ENCODE measurements at places on chromosomes 16 and 17. TPM values are rescaled to one million over a fixed set of nuclear protein-coding genes. Genes with fewer than 3 reads are reported as not detected.

The TBC1D3I gene
- 1.3 TPM for total RNA-seq

DNA sequence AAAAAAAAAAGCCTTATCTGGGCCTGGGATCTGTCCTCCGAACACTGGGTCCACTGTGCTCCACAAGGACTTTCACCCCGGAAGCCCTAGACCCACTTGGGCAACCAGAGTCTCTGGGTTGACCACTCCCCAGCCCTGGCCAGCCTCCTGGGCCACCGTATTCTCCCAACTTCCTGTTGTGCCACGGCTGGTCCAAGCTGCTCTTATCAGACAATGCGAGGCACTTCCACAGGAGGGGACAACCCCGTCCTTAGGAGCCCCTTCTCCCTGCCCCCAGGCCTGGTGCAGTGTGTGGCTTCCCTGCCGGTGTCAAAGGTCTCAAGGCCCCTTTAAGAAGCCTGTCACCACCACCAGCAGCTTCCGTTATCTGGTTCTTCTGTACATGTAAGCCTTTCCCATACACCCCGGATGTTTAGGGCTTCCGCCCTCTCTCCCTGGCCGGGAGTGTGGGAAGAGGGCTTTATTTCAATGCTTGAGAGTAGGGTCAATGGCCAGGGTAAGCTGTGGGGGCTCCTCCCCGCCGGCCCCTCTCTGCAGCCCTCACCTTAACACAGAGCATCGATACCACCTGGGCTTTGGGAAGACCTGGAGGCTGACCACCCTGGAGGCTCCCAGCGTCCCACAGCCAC, 313.0 kb downstream of the SEC14L1 start:
- no peak for DNase-seq

DNA sequence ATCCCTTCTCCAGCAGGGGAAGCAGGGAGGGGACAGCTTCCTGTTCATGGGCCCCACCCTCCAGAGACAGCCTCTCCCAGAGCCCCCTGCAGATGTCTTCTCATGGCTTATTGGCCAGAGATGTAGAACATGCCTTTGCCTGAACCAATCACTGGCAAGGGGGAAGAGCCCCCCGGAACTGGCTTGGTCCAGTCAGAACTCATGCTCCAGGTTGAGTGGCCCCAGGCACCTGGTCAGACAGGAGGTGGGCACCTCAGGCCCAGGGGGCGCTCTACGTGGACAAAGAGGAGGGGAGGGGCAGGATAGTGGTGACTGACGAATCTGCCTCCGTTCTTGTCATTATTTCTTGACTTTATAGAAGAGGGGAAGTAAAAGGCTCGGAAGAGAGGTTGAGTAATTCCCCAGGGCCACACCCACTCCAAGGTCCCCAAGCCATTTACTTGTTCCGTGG, 23.6 kb downstream of the RAB11FIP4 start:
- no peak for DNase-seq

The WNT3 gene
- total RNA-seq: 0.30 TPM

GRCh38 chr16:55597928-55598327, 31.4 kb downstream of the CAPNS2 start:
- no peak for DNase-seq

The SNX20 gene
- 33.0 TPM for total RNA-seq

Data from natural killer cell (primary cell).